ENCODE measurements at places on chromosomes 7 and 10.

- no peak for DNase-seq
Measured at GRCh38 chr7:143049362-143049761, 2.8 kb upstream of the OR6V1 start.

GRCh38 chr10:71621231-71622153, 98.1 kb downstream of the C10orf105 start:
- peak; percentile 82 for DNase-seq

GRCh38 chr10:102449321-102450123, 1.8 kb downstream of the C10orf95 start:
- DNase-seq = peak; percentile 82

DNA sequence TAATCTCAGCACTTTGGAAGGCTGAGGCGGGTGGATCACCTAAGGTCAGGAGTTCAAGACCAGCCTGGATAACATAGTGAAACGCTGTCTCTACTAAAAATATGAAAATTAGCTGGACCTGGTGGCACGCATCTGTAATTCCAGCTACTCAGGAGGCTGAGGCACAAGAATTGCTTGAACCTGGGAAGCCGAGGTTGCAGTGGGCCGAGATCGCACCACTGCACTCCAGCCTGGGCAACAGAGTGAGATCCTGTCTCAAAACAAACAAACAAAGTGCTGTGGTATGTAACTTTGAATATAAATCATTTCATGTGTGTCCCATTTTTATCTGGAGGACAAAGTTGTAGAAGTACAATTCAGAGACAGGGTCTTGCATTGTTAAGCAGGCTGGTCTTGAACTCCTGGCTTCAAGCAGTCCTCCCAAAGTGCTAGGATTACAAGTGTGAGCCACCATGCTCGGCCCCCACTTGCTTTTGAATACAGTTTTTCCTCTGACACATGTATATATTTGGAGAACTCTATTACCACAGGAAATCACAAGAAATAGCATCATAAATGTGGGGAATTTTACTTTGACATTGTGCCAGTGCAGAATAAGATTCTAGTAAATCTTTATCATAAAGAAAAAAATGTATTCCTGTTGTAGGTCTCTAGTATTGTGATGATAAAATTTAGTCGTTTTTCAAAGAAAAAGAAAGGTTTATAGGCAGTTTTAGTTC, 32.6 kb downstream of the PTPN12 start:
- DNase-seq = no peak

DNA sequence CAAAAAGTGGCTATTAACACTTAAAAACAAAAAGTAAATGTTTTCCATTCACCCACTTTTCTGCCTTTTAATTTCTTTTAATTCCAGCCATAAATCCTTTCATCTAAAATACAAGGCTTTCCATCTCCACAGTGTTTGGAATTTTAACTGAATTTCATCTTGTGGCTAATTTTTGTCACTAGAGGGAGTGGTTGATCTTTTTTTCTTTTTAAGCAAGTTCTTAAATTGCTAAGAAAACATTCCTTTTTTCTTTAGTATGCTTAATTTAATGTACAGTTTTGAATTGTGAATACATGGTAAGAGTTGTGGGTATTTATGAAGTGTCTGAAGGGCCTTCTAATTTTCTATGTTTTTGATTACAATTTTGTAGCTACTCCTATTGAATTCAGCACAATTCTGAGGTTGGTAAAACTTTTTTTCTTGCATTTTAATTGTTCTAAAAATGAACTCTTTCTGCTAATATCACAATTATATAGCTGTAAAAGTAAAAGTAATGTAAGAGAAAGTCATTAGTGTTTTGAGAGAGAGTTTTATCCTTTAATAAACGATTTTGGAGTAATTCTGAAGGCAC, 54.9 kb upstream of the ANK3 start:
- no peak for DNase-seq

- DNase-seq = no peak
Measured at GRCh38 chr10:114504769-114505579, 100.7 kb upstream of the AFAP1L2 start.

- no peak for DNase-seq
Measured at GRCh38 chr10:124221356-124222317, 128.2 kb upstream of the CHST15 start.

DNA sequence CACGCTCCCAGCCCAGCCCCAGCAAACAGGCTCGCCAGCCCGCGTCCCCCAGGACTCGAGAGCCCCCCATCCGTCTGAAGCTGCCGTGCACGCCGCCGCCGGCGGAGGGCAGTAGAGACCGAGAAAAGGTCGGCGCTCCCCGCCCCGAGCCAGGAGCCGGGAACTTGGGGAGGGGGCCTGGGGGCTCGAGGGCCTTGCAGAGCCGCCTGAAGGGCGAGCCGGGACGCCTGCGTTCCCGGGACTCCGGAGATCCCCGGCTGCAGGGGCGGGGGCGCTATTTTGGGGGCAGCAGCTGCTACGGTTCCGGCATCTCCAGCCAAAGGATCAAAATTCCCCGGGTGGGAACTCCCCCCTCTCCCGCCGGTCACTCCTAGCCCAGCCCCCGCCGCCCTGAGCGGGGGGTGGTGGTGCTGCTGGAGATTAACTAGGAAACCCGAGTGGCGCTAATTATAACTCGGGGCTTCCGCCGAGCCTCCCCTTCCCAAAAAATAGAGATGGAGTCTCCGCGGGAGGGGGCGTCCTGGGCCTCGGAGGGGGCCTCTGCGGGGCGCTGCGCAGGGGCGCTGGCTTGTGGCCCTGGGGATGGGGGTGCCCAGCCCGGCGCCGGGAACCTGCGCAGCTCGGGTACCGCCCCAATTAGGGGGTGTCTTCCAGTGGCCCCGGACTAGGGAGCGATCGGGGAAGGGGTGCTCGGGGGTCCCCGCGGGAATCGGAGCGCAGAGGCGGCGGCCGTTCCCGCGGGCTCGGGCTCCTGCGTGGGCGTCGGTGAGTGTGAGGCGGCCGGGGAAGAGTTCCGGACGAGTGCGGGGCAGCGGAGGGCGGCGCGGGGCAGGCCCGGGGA, 608 bp downstream of the ACHE start:
- DNase-seq = peak; percentile 85

DNA sequence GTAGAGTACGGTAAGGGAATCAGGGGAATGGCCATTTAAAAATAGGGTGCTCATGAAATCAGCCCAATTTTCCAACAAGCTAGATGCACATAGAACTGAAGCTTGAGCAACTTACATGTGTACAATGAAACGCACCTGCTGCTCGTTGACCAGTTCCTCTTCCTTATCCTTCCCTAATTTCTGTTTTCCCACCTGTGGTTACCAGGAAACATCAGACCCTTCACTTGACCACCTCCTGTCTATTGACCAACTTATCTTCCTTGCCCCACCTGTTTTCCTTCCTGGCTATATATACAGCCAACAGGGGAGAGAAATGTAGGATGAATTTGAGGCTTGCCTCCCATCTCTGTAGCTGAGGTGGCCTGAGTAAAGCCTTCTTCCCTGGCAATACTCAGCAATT, 37.8 kb upstream of the RAPGEF5 start:
- no peak for DNase-seq

GRCh38 chr10:13808556-13809391, 222.0 kb downstream of the PRPF18 start:
- DNase-seq = no peak

DNA sequence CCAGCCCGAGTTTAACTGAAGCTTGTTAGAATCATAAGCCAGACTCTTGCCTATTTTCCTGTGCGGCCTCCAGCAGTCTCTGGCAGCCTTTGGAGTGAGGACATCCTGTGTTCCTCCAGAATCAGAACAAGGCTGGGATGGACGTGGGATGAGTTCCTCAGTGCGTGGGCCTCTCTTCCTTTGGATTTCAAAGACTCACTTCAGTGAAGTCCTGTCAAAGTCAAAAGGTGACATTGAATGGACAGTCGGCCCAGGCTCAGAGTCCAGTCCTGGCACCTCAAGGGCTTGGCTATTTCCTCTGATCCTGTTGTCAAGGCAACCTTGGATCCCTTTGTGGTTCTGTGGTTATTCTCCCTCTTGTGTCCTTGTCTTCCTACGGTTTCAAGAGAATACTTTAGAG, 21.4 kb upstream of the SMC3 start:
- no peak for DNase-seq

DNA sequence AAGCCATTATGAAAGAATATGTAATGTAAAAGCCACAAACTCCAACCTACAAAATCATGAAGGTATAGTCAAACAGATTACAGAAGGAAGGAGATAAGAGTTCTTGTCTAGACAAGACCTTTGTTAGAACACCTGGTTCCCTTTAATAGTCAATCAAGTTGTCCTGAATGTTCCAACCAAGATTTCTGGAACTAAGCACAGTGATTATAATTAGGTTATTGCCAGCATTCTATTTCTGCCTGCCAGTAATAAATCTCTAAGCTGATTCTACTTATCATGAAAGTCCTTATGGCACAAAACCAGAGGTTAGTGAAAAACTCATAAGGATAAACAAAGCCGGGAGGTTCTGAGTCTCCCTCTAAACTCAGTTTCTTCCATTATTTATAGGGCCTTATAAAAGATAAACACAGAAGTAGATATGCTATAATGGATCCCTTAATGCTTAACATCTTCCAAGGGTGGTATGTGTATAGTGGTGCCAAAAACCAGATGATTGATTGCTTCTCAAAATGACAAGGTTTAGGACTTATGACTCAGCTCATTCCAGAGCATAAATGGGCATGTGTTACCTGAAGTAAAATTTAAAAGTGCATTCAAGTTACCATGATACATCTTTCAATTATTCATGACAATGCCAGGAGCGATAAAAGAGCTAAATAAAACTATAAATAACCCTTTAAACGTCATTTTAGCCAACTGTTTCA, 237.2 kb downstream of the CSTF2T start:
- DNase-seq = no peak

DNA sequence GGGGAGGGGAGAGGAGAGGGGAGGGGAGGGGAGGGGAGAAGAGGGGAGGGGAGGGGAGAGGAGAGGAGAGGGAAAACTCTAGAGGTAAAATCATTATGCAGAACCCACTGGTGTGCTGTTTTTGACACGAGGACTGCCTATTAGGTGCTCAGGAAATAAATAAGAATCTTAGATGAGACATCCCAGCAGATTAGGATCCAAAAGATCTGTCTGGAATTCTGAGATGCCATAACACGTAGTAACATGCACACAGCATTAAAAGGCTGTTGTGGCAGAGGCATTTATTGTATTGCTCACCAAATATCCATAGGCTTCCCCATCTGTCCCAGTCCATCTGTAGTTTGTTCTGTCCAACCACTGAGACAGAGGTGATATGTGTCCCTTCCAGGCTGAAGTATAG, 40.8 kb upstream of the KMT2E start:
- no peak for DNase-seq

DNA sequence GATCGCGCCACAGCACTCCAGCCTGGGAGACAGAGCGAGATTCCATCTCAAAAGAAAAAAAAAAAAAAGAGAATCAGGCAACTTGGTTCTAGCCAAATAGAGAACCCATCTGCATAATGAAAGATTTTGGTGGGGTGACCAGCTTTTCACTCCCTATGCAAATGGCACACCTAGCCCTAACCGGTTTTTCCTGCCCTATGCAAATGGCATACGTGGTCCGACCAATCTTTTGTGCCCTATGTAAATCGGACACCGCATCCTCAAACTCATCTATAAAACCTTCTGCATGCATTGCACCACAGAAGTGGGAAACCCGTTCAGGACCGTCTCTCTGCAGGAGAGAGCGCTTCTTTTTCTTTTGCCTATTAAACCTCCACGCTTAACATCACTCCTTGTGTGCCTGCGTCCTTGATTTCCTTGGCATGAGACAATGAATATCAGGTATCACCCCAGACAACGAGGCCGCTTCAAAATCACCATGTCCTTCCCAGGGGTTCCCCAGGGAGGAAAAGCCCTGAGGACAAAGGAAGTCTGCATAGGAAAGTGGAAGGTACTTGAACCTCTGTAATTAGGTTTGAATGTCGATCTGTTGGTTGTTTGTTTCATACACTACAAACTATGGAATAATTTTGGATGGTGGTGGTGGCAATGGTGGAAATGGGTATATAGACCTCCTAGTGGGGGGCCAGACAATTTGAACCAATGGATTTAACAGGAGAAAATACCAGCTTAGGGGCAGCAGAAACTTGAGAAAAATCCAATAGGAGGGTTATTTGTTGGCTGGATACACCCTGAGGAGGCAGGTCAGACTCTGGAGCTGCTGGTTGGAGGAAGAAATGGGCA, 396.2 kb downstream of the TYW1 start:
- peak; percentile 84 for DNase-seq

GRCh38 chr7:112395411-112395810, 54.8 kb upstream of the IFRD1 start:
- no peak for DNase-seq

DNA sequence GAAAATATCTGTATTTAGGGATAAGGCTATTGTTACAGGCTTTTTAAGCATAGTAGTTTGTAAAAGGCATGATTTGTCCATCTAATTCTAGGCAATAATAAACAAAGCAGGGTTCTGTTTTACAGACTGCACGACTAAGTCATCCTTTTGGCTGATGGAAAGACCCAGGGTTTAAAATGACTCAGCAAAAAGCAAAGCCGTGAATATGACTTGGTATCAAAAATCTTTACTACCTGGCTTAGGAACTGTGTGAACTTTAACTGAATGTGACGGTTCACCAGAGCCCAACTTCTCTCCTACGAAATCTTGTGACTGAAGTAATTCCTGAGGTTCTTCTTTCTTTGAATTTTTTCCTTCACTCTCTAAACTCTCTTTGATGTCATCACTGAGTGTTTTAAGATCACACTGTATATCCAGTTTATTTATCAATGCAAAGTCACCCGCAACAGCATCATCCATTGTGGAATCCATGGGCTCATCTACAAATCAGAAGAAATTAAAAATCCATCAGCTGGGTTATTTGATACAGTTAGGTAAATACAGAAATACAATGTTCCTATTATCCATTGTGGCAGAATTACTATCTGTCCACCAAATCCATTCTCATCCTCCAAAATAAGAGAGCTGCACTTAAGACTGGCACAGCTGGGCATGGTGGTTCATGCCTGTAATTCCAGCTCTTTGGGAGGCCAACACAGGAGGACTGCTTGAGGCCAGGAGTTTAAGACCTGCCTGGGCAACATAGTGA, 17.0 kb downstream of the ATE1 start:
- DNase-seq = no peak

DNA sequence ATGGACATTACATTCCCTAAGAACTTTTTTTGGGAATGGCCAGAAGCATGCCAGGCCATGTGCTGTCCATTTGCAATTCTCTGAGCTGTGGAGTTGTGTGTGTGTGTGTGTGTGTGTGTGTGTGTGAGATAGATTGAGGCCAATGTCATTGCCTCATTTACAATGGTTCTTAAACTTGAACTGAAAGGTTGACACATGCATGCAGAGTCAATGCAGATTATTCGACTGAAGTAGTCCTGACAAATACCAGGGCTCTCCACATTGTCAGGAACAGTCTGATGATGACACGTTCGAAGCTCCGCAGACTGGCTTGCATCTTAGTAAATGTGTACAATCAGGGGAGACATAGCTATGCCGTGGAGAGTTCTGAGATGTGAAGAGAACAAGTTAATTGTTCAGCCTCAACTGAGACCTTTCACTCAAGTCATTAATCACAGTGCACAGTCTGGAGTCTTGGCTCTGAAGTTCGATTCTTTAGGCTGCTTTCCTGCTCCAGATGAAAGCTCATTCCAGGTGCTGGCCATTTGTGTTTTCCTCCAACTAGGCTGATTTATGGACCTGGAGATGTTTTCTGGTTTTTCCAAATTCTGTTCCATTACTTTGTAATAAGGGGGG, 921.9 kb downstream of the LRMDA start:
- peak; percentile 3 for DNase-seq
